Activated T-cell treated with anti-CD3 and anti-CD28 coated beads for 1 hour (primary cell): ENCODE measurements at places on chromosomes 1 and 21.
A peak's percentile ranks its signal among the peaks of the same experiment; 100 is the strongest.

- DNase-seq: no peak
These were observed 363.9 kb downstream of the RYR2 start for GRCh38 chr1:237405912-237406311.

DNA sequence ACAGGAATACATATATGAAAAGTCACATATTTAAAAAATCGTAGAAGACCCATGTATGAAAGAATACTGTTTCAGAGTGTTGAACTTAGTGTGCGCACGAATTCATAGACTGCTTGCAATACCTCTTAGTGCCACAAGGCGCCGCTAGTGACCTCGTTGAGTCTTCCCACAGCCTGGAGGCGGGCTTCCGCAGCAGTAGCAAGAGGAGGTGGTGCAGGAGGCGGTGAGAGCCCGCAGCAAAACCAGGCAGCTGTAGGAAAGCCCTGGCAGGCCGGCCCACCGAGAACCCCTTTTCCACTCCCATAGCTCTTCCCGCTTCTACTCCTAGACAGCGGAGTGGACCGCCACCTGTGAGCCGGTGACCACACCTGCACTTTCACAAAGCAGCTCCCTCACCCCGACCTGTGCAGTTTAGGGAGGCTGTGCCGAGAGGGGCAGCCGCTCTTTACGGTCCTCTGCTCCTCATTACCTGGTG is 23.5 kb downstream of the MTARC1 start:
- peak; percentile 57 for DNase-seq

DNA sequence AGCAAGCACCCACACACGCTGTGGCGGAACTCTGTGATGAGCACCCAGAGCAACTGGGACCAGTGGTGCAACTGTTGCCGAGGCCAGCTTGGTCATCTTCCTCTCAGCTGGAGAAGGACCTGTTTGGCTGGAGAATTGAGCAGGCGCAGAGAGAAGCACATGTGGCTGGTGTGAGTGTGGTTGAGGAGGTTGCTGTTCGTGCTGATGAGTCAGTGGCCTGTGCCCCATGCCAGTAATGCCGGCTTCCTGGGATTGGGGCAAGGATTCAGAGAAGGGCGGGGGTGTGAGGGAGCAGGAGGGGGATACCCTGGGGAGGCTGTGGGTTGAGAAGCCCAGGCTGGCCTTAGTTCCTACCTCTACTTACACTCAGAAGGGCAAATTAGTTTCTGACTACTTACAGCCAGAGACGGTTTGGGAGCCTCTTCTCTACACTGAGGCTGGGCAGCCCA is 57.5 kb upstream of the EPS8L3 start:
- DNase-seq: no peak

- DNase-seq: no peak
These were observed 286.4 kb downstream of the PTBP2 start for GRCh38 chr1:97007840-97008604.

GRCh38 chr1:233113009-233113879 is 162.8 kb downstream of the NTPCR start:
- no peak for DNase-seq

- DNase-seq: no peak
These were observed 69.8 kb downstream of the ITGB3BP start for GRCh38 chr1:63453232-63453631.

GRCh38 chr1:150061632-150062101 is 5.9 kb upstream of the VPS45 start:
- DNase-seq: no peak

- DNase-seq: no peak
These were observed 107.1 kb downstream of the SPSB1 start for GRCh38 chr1:9399510-9400424.

- no peak for DNase-seq
These were observed 38.8 kb upstream of the RASAL2 start for GRCh38 chr1:178055093-178055492.
